ENCODE measurements at places on chromosomes 7 and 10.

DNA sequence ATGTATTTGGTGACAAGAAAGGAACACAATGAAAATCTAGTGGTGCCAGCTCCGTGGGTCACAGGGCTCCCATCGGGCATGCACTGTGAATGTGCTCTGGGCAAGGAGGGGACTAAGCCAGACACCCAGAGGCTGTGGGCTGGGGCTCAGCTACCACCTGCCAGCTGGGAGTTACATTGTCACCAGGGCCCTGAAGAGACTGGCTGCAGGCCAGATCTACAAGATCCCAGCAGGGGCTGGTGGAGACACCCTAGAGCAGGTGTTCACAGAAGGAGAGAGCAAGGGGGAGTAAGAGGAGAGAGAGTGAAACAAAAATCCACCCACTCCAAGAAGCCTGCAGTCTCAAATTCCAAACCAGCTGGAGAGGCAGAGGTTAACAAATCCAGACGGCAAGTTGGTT is 116.6 kb upstream of the ADCY1 start:
- no peak for DNase-seq

DNA sequence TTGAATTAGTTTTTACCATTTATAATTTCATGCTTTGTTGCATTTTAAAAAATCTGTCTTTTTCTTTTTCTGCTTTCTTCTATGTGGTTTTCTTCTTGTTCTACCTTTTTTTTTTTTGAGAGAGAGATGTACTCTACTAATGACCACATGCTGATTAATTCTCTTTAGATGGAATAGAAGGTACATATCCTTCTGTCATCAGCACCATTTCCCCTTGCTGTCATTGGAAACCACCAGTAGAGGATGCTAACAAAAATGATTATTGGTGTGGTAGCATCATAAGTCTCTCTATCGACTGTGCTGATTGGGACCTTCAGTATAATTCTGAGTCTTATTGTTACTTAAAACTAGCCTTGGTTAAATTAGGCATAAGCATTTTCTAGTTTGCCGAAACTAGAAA is 3.6 kb downstream of the ZEB1 start:
- no peak for DNase-seq

GRCh38 chr10:11192304-11193000 is 174.8 kb downstream of the CELF2 start:
- DNase-seq = no peak

DNA sequence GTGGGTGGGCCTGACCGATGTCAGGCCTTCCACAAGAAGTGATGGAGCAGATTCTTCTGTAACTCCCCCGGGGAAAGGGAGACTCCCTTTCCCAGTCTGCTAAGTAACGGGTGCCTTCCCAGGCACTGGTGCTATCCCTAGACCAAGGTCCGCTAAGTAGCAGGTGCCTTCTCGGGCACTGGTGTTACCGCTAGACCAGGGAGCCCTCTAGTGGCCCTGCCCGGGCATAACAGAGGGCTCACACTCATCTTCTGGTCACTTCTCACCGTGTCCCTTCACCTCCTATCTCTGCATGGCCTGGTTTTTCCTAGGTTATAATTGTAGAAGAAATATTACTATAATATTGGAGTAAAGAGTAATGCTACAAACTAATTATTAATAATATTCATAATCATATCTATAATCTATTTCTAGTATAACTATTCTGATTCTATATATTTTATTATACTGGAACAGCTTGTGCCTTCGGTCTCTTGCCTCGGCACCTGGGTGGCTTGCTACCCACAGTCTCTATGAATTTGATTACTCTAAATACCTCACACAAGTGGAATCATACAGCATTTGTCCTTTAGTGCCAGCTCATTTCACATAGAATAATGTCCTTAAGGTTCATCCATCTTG is 1378.7 kb downstream of the XPNPEP1 start:
- peak; percentile 3 for DNase-seq

- no peak for DNase-seq
Observed at GRCh38 chr7:77806425-77806824, 7.9 kb downstream of the PHTF2 start.

GRCh38 chr7:7321681-7322080 is 139.3 kb downstream of the C1GALT1 start:
- no peak for DNase-seq

- no peak for DNase-seq
Observed at GRCh38 chr7:105636982-105637381, 55.7 kb upstream of the EFCAB10 start.

DNA sequence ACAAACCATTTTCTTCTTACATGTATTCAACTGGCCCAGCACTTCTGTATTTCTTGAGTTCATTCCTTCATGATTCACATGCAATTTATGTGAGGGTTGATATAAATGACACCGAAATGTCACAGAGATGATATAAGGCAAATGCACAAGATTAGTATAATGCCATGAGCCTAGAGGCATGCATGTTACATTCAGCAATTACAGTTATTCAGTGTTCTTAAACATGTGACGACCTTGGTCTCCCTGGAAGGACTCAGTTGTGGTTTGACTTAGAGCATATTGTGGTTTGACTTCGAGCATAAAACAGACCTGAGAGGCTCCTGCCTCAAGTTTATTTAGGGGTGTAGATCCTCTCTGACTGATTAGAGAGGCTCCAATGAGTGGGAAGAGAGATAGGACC is 752.1 kb upstream of the POM121L12 start:
- DNase-seq = no peak

GRCh38 chr10:45602082-45602730 is 70.4 kb downstream of the ZFAND4 start:
- DNase-seq = no peak

DNA sequence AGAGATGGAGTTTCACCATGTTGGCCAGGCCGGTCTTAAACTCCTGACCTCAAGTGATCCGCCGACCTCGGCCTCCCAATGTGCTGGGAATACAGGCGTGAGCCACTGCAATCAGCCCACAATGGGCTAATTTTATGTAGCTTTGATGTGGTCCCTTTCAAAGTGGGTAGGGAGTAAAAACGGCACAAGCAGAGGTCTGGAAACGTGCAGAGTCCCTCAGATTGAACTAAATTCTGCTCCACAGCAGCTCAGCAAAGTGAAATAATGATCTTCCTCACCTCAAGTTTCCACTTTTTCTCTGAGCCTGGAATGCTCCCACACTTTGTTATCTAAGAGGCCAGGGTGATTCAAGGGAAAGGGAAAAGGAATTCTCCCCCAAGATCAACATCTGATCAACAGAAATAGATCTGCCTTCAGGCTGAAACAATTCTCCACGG is 6.1 kb downstream of the CCDC3 start:
- DNase-seq = no peak

DNA sequence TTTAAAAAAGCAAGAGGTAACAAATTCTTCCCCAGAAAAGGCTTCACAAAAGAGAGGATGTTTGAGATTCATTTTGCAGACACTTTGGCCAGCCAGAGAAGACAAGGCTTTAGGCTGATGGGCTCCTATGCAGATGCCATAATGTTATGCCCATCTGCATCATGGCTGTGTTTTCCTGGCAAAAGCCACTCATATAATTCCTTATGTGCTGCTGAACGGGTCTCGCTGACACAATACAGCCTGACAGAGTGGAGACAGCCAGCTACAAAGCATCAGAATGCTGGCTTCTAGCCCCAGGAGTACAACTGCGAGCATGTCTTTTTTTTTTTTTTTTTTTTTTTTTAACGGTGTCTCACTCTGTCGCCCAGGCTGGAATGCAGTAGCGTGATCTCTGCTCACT is 1157.4 kb upstream of the AUTS2 start:
- DNase-seq = no peak

DNA sequence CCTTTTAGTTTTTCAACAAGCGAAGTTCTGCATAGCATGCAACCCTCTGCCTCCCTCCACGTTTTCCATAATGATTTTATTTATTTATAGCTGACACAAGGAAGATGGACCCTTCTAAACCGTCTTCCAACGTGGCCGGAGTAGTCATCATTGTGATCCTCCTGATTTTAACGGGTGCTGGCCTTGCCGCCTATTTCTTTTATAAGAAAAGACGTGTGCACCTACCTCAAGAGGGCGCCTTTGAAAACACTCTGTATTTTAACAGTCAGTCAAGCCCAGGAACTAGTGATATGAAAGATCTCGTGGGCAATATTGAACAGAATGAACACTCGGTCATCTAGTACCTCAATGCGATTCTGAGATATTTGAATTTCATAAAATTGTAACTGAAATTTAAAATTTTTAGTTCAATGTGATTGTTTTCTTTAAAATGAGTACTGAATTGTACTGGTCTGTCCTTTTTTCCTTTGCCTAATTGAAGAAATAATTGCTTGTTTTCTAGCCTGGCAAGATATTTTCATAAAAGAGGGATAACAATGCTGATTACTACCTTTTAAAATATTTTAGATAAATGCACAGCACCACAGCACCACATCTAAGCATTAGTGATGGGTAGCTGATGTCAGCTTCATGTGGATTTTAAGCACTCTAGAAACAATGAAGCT is 41.5 kb upstream of the SLC39A12 start:
- no peak for DNase-seq

DNA sequence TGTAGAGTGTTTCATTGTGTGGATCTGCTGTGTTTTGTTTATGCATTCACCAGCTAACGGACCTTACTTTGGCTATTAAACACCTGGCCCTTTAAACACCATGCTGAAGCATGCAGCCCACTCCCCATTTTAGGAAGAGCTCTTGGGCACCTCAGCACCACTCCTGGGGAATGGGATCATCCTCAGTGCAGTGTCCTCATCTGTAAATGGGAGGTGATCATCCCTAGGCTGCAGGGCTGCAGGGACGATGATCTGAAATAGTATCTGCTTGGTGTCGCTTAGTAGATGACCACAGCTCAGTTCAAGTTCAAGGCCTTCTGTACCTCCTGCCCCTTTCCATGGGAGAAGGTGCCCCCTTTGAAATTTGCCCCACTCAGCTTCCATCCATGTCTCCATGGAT is 229.9 kb downstream of the TCF7L2 start:
- DNase-seq = no peak

GRCh38 chr10:131310142-131310541 is 1.4 kb downstream of the TCERG1L start:
- DNase-seq = no peak

GRCh38 chr10:120689777-120690529 is 161.2 kb upstream of the WDR11 start:
- DNase-seq = no peak

GRCh38 chr10:20976891-20977290 is 79.8 kb upstream of the NEBL start:
- DNase-seq = no peak

DNA sequence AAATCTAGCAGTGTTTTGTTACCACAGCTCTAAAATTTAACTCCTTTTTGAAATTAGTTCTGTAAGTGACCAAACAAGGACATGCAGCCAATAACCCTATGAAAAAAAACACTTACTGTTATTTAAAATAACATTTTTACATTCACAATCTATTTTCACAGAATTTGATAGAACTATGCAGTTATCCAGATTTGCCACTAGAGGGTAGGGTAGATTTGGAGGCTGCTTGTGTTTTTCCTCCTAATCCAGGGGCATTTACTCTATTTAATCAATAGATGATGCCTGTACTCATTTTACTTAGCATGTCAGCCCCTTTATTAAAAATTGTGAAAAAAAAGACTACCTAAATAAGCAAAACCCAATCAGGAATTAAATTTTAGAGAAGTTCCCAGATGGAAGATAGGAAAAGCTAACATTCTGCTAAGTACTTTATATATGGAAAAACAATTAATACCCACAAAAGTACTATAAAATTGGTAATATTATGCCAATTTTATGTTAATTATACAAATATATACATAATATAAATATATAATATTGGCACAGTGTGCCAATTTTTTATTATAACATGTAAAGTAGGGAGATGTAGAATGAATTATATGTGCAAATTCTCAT is 18.1 kb upstream of the LIPK start:
- no peak for DNase-seq

DNA sequence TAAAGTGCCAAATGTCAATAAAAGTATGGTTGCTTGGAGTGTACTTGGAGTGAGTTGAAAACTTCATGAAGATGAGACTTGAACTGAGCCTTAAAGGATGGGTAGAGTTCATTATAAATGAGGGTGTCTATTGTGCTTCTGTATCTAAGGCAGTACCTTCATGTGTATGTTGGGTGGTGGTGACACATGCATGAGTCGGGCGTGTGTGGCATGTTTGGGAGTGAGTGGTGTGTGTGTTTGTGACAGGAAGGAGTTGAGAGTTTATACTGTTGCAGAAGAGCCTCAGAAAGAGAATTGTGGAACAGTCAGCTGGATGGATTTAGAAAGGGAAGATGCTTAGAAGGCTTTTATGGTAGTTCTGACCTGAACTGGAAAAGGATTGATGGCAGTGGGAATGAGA is 6.0 kb upstream of the ZRANB1 start:
- no peak for DNase-seq

DNA sequence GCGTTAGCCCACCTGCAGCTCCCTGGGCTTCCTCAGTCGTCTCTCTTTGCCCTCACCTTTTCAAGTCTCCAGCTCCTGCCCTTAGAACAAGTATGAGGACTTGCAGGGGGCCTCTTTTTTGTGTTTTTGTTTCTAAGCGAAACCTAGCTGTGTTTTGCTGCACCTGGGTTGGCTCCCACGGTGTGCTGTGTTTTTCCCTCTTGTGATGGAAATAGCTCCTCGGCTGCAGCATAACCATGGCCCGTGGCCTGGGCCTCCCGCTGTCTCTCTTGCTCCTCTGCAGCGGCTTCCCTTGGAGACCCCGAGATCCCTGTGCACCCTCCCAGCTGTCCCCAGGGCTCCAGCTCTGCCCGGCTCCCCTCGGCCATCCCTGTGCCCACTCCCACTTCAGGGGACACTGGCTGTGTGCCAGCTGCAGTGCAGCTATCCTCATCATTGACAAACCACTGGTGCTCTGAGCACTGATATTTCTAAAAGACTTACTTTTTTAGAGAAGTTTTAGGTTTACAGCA is 75.6 kb upstream of the TCERG1L start:
- DNase-seq = no peak

DNA sequence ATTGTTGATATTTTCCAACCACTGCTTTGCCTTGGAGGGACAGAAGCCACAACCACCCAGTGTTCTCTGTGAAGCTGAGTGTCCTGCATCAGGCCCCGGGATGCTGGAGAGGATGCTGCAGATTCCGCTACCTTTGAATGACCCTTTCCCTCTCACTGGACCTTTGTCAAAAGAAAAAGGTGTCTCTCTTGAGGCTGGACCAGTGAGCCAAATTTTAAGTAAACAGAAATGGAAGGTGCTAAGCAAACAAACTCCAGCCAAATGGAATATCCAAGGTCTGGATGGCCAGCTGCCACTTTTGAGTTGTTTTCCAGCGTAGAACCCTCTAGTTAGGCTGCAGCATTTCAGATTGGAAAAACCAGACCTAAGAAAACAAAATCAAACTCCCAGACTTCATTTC is 145.5 kb downstream of the TRIL start:
- DNase-seq = no peak

DNA sequence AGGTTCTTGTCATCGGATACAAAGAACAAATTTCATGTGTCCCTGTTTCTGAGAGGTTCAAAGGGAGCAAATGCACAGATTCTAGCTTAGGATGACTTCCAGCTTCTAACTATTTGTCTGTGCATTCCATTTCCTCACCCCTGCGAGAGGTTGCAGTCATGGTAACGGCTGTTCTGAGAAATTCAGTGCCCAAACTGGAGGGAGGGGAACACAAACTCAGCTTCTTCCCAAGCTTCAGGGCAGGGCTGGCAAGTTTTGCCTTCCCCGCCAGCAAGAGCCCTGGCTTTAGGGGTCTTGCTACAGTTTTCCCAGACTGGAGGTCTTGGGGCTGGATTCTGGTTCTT is 11.1 kb downstream of the FAS start:
- DNase-seq = no peak

- DNase-seq = no peak
Observed at GRCh38 chr7:102165136-102165535, 121.5 kb upstream of the SH2B2 start.
